Fibroblast of skin of scalp (primary cell): ENCODE measurements at places on chromosomes 3 and 15.

DNA sequence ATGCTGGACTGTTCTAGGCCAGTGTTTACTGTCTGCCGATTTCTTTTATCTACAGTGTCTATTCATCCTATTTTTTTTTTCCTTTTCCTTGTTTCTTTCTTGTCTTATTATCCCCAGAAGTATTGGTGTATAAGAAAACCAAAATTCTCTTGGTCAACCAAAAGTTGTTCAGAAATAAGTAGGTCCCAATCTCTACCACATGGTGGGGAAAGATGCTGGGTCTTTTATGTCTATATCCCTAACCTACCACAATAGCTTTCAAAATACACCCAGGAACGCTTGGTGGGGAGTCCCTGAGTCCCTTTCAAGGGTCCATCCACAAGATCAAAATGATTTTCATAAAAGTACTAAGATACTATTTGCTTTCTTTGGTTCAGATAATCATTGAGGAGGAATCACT lies 225.6 kb downstream of the CLSTN2 start:
- DNase-seq: no peak

DNA sequence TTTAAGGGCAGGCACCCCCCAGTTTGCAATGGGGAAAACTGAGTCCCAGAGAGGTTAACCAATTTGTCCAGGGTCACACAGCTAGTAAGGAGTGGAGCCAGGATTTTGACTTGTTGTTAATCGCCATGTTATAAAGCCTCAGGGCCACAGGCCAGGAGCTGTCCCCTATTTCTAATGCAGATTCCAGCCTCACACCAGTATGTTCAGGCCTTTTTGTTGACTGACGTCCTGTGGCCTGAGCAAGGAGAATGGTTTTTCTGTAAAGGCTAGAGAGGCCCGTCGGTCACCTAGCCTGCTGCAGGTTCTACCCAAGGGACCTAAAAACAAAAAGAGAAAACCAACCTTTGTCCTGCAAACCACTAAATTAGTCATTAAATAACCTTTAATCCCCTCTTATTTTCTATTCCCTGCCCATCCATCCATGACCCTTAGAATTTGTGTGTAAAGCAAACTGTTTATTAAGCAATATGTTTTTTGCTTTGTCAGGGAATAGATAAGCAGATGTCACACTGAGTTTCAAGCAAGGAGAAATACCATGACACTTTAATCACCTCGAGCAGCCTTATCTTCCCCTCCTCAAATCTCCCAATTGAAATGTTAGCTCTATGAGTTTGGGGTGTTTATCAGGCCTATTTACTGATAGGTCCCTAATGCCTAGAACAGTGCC lies 14.1 kb downstream of the ACOX2 start:
- DNase-seq: no peak

DNA sequence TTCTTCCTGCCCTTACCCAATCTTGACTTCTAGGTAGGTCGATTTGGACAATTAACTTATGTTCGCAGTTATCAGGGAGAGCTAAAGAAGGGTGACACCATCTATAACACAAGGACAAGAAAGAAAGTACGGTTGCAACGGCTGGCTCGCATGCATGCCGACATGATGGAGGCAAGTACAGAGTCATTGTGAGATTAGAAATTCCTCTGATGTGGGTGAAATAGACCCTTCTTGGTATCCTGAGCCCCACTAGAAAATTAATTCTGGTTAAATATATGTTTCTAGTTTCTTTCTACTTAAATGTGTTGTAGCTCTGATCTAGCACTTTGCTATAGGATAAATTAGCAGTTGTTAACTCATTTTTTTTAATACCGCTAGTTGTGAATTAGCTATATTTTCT lies 13.6 kb downstream of the LXN start:
- DNase-seq: no peak

DNA sequence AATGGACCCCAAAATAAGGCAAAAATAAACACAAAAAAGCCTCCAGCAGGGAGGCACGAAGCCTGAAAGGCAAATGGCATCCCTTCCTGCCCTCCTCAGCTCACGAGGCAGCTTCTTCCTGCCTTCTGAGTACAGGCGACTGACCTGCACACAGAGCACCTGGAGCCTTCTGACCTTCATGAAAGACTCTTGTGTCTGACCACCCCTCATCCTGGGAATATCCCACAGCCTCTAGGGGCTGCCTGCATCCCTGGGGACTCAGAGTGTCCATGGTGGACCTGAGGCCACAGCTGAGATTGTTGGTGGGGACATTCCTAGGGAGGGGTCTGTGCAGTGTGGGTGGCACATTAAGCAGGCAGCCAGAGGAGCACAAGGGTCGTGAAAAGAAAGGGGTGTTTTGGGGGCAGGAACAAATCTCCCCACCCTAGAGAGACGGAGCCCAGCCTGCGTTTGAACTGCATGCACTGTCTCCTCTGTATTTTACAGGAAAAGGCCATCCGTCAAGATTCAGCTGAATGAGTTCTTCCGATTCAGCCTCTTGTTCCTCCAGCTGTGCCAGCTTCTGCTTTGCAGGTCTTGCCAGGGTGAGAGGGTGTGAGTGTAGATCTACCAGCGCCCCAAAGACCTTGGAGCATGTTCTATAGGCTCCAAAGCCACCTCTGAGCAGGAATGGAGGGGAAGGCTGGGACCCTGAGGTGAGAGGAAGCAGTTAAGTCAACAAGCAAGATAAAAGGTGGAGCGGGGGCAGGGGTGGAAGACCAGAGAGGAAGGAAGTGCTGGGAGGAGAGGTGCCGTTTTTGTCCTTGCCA lies 80.4 kb upstream of the MEF2A start:
- no peak for DNase-seq

DNA sequence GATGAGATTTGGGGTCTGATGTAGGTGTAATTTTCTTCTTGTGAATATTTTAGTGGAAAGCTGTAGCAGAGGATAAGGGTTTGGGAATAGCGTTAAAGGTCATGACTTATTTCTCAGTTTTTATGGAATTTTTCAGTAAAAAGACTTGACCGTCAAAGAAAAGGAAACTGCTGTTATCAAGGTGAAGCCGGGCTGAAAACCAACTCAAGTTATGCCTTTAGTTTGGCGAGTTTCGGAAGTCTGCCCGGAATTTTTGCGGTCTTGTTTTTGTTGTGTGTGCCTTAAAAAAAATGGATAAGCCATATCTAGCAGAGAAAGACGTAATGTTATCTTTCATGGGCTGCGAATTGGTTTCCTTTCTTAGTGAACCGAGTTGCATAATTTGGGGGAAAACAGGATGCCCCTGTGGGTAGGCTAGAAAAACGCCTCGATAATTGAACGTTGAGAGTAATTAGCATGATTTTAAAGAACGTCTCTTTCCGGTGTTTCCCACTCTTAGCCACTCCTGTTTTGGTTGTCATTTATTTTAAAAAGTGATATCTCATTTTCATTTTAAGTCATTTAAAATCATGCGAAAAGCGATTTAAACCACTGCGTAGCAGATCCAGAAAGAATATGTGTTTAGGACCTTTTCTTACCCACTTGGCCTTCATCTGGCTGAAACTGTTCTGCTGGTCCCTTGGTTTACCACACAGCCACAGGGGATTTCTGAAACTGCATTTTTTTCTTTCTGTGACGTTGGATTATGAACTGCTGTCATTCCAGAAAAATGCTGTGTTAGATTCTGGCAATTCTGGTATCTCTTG lies 1.1 kb downstream of the NFKBIZ start:
- DNase-seq: peak; percentile 89

- peak; percentile 91 for DNase-seq
These were observed 31.8 kb downstream of the IQGAP1 start for GRCh38 chr15:90419738-90420406.

- no peak for DNase-seq
These were observed 189.4 kb downstream of the THSD4 start for GRCh38 chr15:71304681-71305080.

- no peak for DNase-seq
These were observed 244.8 kb downstream of the TLE3 start for GRCh38 chr15:69852916-69853315.

DNA sequence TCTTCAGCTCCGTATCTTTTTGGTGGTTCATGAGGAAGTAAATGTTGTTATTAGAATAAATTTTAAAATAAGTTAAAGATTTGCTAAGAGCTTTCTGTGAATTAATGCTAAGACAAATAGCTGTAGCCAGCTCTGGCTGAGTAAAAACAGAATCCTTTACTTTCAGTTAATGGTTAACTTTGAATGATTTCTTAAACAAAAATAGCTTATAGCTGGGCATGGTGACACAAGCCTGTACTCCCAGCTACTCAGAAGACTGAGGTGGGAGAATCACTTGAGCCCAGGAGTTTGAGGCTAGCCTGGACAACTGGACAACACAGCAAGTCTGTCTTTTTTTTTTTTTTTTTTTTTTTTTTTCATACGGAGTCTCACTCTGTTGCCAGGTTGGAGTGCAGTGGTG lies 25.0 kb downstream of the TCAIM start:
- no peak for DNase-seq

DNA sequence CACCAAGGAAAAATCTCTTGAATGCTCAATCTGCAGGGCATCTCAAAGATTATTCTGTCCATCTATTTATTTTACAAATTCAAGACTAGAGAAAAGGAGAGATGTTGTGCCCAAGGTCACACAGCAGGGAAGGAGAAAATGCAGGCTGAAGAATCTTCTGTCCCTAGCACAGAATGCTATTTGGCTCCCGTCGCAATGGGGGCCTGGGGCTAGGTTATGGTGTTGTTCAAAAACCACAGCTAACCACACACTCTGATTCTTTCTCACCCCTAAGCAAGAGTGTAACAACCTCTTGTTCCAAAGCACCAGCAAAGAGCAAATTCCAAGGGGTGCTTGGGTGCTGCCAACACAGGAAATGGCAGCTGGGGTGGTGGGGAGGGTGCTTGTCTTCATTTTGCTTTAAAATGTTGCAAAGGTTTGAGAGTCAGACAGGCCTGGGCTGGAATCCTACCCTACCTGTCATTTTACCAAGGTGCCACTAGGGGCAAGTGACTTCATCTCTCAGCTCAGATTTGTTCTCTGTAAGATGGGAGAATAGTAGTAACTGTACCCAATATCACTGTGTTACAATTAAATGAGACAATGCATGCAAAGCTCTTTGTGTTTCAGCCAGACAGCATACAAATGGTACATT lies 112.5 kb downstream of the ADAMTS9 start:
- no peak for DNase-seq

DNA sequence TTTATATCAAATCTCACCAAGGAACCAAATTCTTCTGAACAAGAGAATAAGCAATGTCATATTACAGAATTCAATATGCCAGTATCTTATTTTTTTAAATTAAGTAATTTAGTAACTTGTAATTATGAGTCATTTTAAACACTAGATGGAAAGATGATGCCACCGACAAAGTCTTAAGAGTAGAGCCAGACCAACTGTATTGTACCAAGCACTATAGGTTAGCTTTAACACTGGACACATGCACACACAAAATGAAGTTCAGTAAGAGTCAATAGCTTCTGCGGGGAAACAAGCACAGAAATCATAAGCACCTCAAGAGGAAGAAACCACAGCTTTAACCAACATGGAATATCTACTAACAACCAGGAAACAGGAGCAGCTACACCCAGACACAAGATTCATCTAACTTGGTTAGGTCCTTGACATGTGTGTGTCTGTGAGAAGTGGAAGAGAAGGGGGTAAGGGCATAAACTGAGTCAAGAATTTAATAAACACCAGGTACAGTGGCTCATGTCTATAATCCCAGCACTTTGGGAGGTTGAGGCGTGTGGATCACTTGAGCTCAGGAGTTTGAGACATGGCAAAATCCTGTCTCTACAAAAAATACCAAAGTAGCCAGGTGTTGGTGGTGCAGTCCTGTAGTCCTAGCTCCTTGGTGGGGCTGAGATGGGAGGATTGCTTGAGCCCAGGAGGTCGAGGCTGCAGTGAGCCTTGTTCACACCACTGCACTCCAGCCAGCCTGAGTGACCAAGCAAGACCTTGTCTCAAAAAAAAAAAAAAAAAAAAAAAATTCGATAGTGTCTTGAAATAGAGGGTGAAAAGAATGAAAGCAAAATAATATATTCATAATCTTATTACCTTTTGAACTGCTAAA lies 28.9 kb downstream of the DENND4A start:
- no peak for DNase-seq

DNA sequence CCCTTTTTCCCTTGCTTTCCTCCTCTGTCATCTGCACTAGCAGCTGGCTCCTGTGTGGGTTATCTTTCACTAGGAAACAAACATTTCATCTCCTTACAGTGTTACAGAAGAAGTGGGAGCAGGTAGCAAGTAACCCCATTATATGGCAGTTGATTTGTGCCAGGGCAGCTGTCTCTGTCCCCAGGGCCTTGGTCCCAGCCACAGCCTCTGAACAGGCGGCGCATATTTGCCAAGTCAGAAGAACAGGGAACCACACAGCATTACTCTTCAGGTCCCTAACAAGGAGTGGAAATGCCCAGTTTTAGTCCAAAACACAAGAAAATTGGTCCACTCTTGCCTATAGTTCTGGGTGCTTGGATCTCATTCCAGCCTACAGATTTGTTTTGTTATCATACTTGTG lies 80.7 kb upstream of the PXYLP1 start:
- DNase-seq: no peak

GRCh38 chr3:187287256-187287655 lies 4.3 kb downstream of the MASP1 start:
- no peak for DNase-seq

- DNase-seq: no peak
These were observed 18.5 kb downstream of the ZNF609 start for GRCh38 chr15:64478863-64479262.

GRCh38 chr15:62844564-62845240 lies 197.8 kb upstream of the TPM1 start:
- peak; percentile 74 for DNase-seq
